Stimulated activated CD4-positive, alpha-beta T cell treated with anti-CD3 and anti-CD28 coated beads, Interleukin-1b, Interleukin-23, amount 100 ng/mL, for 1 hour (primary cell): ENCODE measurements at places on chromosomes 2 and 18.

GRCh38 chr2:84741182-84741822, 139.6 kb downstream of the TRABD2A start:
- no peak for DNase-seq

- DNase-seq = no peak
Observed at GRCh38 chr2:131041402-131042147, 51.7 kb downstream of the FAM168B start.

GRCh38 chr2:182897137-182897536, 30.7 kb upstream of the FRZB start:
- DNase-seq = no peak

GRCh38 chr18:61651880-61652268, 240.9 kb downstream of the RNF152 start:
- no peak for DNase-seq

- DNase-seq = no peak
Observed at GRCh38 chr2:71469403-71470398, 16.3 kb downstream of the DYSF start.

- DNase-seq = no peak
Observed at GRCh38 chr2:131034122-131035051, 58.9 kb downstream of the FAM168B start.

DNA sequence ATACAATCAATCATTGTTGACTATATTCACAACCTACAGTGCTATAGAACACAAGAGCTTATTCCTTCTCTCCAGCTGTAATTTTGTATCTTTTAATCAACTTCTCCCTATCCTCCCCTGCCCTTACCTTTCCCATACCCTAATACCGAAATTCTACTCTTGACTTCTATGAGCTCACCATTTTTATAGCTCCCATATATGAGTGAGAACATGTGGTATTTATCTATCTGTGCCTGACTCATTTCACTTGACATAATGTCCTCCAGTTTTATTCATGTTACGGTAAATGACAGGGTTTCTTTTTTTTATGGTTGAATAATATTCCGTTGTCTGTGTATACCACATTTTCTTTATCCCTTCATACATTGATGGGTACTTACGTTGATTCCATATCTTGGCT, 2.6 kb downstream of the MROH2A start:
- no peak for DNase-seq

- no peak for DNase-seq
Observed at GRCh38 chr2:18178736-18179349, 300.4 kb downstream of the KCNS3 start.

GRCh38 chr2:120111193-120111592, 98.3 kb downstream of the EPB41L5 start:
- DNase-seq = no peak

DNA sequence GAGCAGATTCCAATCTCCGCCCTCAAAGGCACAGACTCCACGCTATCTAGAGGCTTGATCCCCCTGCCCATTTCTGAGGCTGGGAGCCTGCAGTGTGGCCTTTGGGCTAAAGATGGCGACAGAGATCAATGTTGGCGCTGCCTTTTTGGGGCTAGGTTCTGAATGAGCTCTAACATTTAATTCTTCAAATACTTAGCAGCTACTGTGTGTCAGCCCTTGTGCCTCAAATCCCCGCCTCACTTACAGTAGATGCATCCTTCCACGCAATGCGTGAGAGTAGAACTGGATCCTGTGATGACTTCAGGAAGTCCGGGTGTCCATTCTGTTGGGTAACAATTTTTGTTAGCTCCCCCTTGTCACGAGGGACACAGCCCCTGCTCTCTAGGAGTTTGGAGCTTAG, 12.4 kb downstream of the IL1F10 start:
- peak; percentile 30 for DNase-seq
